ENCODE measurements at places on chromosomes 2 and 18.

- DNase-seq, result no peak
Observed at GRCh38 chr2:234945339-234945873, 6.4 kb upstream of the SH3BP4 start.

- DNase-seq, result no peak
Observed at GRCh38 chr2:45892757-45893156, 241.3 kb downstream of the PRKCE start.

DNA sequence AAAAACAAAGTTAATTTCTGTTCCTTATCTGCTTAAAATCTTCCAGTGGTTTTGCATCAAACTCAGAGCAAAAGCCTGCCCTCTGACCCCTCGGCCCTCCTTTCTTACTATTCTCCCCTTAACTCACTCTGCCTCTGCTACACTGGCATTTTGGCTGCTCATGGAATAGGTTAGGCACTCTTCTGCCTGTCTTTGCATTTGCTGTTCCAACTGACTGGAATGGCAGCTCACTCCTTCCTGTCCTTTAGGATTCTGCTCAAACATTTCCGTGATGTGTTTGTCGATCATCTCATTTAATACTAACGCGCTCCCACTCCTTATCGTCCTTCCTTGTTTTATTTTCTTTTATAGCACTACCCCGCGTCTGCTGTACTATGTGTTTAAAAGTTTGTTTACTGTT is 815 bp downstream of the CEBPZ start:
- no peak for DNase-seq

GRCh38 chr2:132009177-132009873 is 152.4 kb downstream of the ANKRD30BL start:
- no peak for DNase-seq

- no peak for DNase-seq
Observed at GRCh38 chr2:174333017-174333371, 1.8 kb upstream of the SP9 start.

- DNase-seq, result no peak
Observed at GRCh38 chr2:237413777-237414661, at the start of gene COL6A3. Gene COL6A3 (minus strand): TSS chr2:237414164. CDS start chr2:237396817, 17,347 bp downstream.

All from bone marrow (tissue), 2 donors.